Stimulated activated CD8-positive, alpha-beta memory T cell treated with anti-CD3 and anti-CD28 coated beads, Interleukin-4, amount 100 ng/mL, for 1 hour (primary cell): ENCODE measurements at places on chromosomes 2 and 18.

GRCh38 chr2:61018318-61018755, 282 bp upstream of the PUS10 start:
- no peak for DNase-seq

DNA sequence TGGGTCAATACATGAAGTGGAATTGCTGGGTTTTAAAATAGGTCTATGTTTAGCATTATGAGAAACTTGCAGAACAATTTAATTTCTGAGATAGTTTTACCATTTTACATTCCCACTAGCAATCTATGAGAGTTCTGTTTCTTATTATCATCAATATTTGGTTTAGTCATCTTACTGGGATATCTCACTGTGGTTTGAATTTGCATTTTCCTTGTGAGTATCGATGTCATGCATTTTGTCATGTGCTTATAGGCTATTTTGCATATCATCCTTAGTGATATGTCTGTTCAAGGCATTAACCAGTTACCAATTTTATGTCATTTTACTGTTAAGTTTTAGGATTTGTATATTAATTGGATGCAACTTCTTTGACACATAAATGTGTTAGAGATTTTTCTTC, 204.4 kb downstream of the MCFD2 start:
- DNase-seq, result no peak

- no peak for DNase-seq
Observed at GRCh38 chr18:21146016-21146415, 34.4 kb upstream of the ROCK1 start.

- DNase-seq, result no peak
Observed at GRCh38 chr2:237663517-237664110, 36.2 kb downstream of the LRRFIP1 start.

GRCh38 chr2:202815548-202816360, 55.8 kb downstream of the ICA1L start:
- no peak for DNase-seq

DNA sequence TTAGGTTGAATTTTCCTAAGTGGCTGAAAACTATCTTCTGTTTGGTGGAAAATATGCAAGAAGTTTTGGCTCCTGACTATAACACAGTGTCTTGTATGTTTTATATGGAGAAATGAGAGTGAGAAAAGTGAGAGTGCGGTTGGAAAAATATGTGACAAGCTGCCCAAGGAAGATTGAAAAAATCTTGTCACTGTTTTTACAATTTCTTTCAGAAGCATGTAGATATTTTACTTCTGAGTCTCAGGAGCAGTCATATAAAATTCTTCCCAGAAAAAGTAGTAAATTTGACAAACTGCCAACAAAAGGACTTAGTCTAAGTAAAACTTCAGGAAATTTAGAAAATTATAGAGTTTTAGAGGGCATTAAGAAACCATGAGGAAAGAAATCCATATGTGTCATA, 19.4 kb upstream of the RMND5A start:
- DNase-seq, result no peak

DNA sequence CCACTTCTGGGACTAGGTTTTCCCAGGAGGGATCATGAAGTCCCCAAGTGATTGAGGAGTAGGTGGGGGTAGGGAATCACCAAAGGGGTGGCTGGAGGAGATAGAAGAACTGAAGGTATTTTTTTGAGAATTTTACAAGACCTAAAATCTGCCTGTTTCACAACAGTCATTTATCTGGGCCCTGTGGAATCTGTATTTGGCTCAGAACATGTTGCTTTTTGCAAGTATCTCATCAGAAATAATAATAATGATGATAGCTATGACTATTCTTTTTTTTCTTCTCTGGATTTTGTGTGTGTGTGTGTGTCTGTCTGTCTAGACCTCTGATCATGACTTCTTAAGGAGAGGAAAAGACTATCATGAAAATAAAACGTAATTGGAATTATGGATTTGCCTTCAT, 13.9 kb downstream of the STON1 start:
- DNase-seq, result no peak

GRCh38 chr18:62446511-62446910, 76.3 kb upstream of the ZCCHC2 start:
- DNase-seq, result no peak

- no peak for DNase-seq
Observed at GRCh38 chr18:74509856-74510769, 13.9 kb downstream of the CNDP2 start.

GRCh38 chr2:28755421-28755820, 3.8 kb downstream of the PPP1CB start:
- DNase-seq, result no peak

- no peak for DNase-seq
Observed at GRCh38 chr2:41926614-41927580, 120.9 kb upstream of the PKDCC start.

DNA sequence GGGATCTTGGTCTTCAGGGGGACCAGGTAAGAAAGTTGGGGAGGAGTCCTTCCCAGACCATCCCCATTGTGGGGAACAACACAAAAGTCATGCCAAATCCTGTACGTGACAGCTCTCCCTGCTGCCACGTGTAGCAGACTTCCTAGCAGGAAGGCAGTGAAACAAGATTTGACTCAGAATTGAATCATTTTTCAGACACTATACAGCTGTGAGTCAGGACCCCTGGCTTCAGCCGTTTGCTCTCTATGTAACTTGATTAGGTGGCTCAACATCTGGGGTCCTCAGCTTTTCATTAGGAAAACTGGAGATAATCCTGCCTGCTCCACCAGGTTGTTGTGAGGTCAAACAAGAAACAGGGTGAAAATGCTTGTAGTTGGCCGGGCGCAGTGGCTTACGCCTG, 32.9 kb upstream of the PDCL3 start:
- no peak for DNase-seq

DNA sequence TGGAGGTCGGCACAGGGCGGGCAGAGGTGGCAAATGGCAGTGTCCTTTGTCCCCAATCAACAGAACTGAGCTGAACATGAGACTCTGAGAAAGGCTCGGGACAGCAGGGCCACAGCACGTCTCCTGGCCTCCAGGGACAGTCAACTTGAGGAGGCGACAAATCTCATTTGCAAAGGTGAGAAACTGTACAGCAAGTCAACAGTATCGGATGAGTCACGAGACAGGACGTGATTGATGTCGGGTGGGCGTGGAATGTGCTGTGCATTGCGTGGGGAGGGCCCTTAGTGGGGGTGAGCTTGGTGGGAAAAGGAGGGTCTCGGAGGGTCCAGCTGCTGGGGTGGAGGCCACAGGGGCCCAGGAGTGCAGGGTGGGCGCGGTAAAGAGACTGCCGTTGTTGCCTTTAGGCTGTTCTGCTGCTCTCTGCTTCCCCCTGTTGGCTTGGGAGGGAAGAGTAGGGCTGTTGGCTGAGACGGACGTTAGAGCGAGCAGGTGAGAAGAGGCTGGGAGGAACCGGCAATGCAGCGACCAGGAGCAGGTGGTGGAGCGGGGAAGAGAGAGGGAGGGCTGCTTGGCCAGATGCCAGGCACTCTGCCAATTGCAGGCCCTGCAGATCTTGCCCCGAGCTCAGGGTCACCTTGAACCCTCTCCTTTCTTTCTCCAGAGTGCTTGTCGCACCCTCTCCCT, 164.3 kb downstream of the BCL2 start:
- peak; percentile 55 for DNase-seq

DNA sequence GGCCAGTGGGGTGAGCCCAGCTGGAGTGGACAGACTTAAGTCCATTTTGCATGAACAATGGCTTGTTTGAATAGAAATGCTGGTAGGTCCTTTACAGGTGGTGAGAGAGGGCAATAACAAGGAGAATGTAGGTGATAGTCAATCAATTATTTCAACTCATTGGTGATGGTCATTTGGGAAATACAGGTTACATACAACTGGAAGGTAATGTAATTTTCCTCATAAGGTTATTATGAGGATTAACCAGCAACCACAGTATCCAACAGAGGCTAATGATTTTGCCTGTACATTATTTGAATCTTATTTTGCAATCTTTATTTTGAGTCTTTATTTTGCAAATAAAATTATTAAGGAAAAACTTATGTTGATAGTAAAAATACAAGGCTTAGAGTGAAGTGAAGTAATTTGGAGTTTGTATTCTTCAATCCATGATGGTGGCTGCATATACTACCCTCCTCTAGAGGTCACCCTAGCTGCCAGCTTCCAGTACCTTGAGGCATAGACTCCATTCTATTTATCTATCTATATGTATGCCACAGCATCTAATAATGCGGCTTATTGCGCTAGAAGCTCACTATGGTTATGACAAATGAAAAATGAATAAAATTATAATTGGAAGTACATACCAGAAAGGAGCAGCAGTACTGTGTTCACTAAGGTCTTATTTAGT, 20.5 kb upstream of the HNMT start:
- DNase-seq, result no peak

DNA sequence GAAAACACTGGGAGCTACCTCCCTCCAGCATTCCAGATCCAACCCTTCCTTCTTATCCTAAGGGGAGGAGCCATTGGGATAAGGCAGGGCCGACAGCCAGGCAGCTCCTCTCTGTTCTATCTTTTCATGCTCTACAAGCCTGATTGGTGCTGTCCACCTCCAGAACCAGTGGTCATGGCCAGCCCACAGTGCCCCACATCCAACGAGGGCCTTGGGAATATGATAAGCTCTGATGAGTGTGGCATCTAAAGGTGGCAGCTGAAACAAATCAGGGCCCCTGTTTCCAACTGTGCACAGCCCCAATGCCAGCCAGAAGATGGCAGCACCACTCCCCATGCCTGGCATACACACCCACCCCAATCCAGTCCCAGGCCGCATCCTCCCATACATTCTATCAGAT, 329.3 kb downstream of the C1D start:
- no peak for DNase-seq

DNA sequence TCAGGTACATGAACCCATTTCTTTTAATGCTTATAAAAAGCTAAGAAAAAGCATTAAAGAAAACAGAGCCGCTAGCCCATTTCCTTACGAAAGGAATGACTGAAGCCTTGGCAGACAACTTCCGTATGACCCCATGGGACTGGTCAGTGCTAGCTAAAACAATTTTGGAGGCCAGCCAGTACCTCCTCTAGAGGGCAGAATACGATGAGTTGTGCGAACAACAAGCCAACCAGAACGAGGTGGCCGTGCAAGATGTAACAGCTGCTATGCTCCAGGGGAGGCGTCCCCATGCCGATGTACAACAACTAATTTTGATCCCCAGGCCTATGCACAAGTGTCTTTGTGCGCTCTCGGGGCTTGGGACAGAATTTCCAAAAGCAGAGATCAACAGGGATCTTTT, 16.7 kb downstream of the MAP3K2 start:
- no peak for DNase-seq

- no peak for DNase-seq
Observed at GRCh38 chr2:222577341-222577740, 78.6 kb downstream of the FARSB start.

GRCh38 chr2:161085149-161085548, 75.1 kb upstream of the TANK start:
- no peak for DNase-seq

DNA sequence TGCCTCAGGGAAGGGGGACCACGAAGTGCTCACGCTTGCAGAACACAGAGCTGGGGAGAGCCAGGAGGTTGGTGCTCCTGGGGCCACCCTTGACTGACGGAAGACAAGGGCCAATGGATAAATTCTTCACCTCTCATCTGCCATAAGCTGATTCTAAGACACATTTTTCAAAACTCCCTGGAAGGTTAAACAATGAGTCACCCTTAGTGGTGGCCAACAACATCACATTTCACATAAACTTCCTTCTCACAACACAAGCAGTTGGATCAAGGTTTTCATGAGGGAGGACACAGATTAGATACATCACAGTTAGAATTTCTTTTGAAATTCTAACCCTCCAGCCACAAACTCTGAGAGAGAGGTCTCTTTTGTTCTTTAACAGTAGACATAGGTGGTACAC, 713.6 kb upstream of the POU3F3 start:
- no peak for DNase-seq

- no peak for DNase-seq
Observed at GRCh38 chr2:108401800-108402199, 24.0 kb downstream of the SULT1C4 start.

DNA sequence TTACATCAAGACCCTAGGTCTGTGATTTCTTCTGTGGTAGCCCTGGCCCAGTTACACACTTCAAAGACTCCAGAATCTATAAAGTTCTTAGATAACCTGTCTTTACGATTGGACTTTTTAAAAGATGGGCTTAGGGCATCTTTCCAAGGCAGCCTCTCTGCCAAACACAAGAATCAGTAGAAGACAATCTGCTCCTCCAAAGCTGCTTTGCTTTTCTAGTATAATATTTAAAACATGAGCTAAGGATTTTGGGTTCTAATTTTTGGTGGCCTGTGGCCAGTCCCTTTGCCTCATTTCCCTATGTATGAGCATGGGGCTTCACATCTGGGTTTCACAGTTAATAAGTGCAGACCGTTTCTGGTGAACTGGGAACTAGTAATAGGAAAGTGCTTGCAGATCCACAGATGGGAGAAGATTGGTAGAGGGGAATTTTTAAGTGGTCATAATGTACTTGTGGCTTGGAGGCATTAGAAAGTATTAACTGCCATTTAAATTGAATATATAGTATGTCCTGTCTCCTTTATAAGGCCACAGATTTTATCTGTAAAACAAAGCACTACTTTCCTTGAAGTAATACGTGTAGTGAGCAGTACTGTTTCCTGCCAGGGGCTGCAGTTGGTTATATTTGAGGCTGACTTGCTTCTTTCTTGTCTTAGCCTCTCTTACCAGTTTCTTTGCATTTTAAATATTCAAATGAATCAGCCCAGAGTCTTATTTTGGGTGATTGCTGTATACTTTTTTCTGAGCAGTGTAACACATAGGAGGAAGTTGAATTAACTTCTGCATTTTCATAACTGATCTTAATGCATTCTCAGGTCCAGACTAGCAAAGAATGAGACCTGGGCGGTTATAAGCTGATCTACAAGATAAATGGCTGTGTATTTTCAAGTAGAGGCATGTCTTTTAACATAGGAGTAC, 1.5 kb downstream of the ARPC2 start:
- no peak for DNase-seq

DNA sequence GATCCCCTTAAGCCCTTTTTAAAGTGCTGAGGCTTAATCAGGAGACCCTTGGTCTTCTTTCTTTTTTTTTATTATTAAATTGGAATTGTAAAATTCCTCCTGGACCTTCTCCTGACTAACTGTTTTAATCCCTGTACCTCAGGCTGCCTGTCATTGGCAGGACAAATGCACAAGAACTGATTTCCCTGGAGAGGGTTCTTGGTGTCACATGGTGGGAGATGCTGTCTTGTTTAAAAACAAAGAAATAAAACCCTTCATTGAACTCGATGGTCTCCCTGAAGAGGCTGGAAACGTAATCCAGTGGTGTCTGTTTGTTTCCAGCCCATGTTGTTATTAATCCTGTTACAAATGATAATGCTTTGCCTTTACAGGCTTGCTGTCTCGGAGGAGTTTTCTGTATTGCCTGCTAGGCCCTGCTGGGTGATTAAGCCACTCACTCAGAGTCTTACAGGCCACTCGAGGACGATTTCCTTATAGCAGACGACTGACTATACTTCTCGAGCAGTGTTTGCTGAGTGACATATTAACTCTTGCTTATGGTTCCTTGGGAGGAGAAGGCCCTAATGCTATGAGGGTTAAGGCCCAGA, 100.5 kb upstream of the MGAT5 start:
- DNase-seq, result no peak

GRCh38 chr18:55316486-55317184, 271.4 kb downstream of the TCF4 start:
- no peak for DNase-seq
